Stimulated activated CD4-positive, alpha-beta T cell treated with anti-CD3 and anti-CD28 coated beads, Interleukin-4, amount 100 ng/mL, for 24 hours (primary cell): ENCODE measurements at places on chromosomes 13 and 19.

DNA sequence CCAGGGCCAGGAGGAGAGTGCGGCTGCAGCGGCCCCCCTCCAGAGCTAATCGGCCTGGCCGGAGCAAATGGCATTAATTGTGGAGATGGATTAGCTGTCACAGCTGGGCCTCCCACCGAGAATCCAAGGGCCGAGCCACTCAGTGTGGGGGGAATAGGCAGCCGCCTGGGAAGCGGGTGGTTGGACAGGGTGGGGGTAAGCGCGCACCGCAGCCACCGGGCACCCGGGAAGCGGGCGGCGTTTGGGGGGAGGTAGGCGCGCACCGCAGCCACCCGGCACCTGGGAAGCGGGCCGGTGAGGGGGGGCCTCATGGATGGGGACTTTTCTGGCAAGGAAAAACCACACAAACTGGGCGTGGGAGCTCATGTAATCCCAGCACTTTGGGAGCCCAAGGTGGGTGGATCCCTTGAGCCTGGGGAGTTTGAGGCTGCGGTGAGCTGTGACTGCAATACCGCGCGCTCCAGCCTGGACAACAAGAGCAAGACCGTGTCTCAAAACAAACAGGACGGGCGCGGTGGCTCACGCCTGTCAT is 9.7 kb downstream of the R3HDM4 start:
- no peak for DNase-seq

GRCh38 chr13:39129213-39129612 is 91.0 kb downstream of the NHLRC3 start:
- no peak for DNase-seq

DNA sequence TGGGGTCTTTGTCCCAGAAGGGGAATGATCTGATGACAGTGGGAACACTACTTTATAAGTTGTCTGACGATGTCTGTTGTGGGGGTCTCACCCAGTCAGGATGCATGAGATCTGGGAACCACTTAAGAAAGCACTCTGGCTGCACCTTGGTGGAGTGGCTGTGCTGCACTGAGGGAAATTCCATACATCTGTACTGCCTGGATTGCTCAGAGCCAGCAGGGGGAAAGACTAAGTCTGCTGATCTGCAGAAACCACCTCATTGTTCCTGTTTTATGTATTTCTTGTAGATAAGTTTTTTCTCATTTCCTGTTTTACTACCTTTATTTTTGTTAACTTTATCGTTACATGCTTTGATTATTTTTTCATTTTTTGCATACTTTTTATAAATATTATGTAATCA is 27.3 kb downstream of the ZNF430 start:
- no peak for DNase-seq

DNA sequence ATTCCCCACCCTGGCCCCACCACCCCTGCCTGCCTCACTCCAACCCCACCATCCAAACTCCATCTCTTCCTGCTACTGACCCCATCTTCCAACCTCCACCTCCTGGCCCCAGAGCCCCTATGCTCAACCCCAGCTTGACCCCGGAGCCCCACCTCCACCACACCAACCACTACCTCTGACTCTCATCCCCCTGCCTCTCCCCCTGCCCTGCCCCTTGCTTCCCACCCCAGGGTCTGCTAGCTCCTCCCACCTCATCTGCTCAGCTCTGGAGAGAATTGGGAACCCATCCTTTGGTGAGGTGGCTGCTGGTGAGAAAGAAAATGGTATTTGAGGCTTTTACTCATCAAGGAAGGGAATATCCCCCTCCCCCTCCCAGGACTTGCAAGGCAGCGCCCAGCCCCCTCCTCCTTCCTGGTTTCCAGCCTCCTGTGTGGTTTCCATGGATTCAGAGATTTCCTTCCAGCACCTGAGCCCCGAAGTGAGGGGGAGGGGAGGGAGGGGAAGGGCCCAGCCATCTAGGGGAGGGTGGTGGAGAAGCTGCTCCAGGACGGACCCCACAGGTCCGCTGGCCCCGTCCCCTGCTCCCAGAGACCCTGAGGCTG is 11.4 kb upstream of the PEPD start:
- DNase-seq, result no peak

GRCh38 chr13:32056316-32056715 is 24.7 kb downstream of the FRY start:
- no peak for DNase-seq

- DNase-seq, result peak; percentile 24
These were observed 46.2 kb downstream of the ACTN4 start for GRCh38 chr19:38693380-38694223.

- peak; percentile 20 for DNase-seq
These were observed 18.7 kb downstream of the GPR180 start for GRCh38 chr13:94620286-94620896.

- peak; percentile 80 for DNase-seq
These were observed 1.2 kb downstream of the BLVRB start for GRCh38 chr19:40464059-40465024.

DNA sequence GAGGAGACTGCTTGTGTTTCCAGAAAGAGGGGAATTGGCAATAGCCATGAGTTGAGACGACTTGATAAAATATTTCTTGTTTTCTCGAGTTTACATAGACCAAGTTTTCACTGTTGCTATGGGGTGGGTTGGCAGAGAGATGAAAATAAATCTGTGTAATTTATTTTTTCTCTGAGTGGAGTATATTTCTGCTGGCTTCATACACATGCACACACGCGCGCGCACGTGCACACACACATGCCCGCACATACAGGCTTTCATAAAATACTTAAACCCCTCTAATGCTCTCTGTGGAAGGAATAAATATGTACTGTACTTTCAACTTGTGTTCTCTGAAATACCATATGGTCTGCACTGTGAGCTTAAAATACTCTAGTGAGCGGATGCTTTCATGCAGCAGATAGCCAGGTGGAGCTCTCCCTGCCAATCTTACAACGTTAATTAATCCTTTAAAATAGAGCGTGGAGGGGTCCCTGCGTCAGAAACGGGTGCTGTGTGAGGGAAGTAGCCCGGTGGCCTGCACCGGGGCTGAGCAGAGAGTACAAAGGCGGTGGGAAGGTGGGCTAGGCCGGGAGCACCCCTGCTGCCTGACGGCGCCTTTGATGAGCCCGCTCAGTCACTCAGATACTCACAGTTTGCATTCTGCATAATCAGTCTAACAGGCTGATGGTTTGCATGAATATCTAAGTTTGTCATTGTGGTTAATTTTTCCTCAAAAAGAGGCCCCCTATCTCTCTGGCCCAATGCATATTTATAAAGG is 44.1 kb downstream of the CCNE1 start:
- DNase-seq, result no peak

GRCh38 chr13:50550151-50550550 is 293.3 kb downstream of the DLEU7 start:
- DNase-seq, result no peak
